ENCODE measurements at places on chromosomes 12 and 14.

DNA sequence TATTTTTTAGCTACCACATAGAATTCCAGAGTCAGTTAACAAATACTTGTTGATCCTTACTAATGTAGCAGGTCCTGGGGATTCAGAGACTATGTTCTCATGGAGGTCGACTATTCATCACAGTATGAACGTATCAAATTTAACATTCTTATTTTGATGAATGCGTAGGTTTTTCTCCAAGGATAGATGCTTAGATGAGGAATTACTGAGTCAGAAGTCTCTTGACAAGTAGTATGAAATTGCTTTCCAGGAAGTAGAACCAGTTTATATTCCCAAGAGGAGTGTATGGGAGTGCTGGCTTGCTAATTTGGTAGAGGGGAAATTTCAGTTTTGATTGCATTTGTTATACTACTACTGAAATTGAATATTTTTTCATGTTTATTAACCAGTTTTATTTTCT, 42.8 kb upstream of the CRADD start:
- no peak for DNase-seq

GRCh38 chr12:513446-513845, 53.7 kb downstream of the B4GALNT3 start:
- DNase-seq: no peak

GRCh38 chr12:71947645-71948105, 9.0 kb downstream of the TPH2 start:
- DNase-seq: no peak

DNA sequence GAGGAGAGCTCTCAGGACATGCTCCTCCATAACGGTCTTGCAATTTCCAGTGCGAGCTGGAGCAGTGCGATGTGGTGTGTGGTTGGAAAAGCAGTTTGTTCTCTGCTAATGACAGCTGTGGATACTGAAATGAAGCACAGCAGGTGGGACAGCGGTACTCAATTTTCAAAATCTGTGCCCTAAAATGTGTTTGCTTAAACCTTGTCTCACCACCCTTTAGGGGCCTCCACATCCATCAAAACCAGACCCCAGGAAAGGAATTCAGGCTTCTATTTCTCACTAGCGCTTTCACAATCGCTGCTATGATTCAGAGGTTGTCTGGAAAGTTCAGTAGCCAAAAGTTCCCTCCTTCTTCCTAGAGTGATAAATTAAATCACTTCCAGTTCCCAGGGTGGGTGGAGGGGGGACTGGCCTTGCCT, 440.8 kb downstream of the EGLN3 start:
- DNase-seq: no peak

- DNase-seq: no peak
These were observed 142.5 kb upstream of the C14orf180 start for GRCh38 chr14:104436741-104437701.

DNA sequence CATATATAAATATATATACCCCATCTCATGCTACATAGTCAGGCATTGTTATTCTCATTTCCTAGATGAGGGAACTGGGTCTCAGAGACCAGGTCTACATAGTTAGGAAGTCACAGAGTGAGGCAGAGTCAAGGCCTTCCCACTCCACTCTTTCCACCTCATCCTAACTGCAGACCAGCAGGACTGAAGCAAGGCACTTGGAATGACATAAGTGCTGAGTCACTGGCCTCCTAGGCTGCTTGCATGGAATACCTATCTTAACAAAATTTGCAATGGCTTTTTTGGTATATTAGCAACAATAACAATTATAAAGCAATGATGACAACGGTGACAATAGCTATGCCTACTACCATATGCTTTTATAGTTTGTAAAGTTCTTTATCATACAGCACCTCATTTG, 5.4 kb upstream of the ANO4 start:
- no peak for DNase-seq

GRCh38 chr14:85702997-85703396, 173.1 kb downstream of the FLRT2 start:
- no peak for DNase-seq

- DNase-seq: no peak
These were observed 239.7 kb upstream of the PPFIA2 start for GRCh38 chr12:81998761-81999378.

DNA sequence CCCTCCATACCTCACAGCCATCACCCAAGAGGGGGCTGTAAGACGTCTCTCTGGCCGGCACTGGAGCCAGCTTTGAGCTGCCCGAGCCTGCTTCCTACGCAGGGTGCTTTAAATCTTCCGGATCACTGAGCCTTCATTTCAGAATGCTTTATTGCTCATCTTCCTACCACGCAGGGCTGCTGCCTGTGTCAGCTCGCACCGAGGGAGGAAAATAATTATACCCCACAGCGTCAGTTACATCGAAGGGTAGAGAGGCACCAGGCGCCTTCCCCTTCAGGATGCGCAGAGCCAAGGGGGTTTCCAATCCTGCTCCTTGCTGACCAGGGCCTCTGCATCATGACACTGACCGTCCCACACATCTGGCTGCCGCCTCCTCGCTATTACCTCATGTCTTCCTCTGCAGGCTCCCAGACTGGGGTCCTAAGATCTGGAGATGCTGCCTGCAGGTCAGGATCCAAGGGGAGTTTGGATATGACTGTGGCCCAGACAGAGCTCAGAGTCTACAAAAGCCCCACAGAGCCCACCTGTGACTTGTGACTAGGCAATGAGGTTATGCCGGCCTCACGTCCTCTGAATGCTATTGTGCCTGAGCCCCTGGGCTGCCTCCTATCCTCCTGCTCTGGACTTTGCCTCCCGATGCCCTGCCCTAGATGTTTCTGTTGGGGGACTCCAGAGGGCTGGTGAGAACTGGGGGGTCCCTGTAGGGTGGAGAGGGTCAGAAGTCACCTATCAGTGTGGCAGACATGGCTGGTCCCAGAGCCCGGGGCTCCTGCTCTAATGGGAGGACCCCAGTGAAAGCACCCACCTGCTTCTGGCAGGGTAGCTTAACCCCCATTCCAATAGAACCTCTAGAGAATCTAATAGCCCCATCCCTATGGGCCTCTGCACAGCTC, 220.3 kb upstream of the RTL1 start:
- no peak for DNase-seq

DNA sequence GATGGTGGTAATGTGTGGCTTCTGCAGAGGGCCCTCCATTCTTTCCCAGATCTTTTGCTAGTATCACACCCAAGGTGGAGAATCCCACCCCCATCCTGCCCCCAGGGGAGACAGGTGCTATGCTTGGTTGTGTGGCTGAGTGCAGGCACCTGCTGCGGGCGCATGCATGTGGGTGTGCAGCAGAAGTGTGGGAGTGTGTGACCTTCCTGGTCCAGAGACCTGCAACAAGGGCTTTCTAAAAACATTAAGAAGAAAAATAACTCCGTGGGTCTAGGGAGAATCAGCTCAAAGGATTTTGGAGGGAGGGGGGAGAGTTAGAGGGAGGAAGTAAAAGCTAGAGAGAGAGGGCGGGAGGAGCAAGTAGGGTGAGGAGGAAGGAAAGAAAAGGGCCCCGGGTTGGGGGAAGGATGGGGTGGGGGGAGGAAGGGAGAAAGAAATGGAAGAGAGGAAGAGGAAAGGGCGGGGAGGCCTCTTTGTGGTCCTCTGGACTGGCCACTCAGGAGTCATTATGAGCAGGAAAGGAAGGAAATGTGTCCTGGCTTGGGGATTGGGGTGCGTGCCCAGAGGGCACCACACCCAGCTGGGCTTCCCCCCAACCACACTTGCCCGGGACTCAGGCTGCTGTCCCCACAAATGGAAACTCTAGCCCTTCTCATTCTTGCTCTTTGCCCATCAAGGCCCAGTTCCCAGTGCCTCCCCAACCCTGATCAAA, 3.1 kb upstream of the FIGNL2 start:
- DNase-seq: peak; percentile 44

DNA sequence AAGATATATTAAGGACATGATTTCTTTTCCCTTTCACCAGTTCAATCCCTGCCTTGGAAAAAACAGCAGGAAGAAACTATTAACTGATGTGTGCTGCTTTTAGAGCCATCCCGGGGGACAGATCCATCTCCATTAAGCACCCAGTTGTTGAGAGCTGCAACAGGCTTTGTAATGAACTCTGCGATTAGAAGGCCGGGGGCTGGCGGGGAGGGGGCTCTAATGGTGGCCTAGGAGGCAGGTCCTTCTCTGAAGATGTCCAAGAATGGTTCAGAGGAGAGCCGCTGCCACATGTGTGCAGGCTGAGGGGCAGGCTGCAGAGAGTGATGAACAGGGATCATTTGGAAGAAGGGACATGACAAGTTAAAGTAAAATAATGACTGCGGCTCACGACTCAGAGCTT, 67.8 kb downstream of the GALNT8 start:
- no peak for DNase-seq

GRCh38 chr12:118345355-118345754, 27.4 kb downstream of the TAOK3 start:
- DNase-seq: no peak

DNA sequence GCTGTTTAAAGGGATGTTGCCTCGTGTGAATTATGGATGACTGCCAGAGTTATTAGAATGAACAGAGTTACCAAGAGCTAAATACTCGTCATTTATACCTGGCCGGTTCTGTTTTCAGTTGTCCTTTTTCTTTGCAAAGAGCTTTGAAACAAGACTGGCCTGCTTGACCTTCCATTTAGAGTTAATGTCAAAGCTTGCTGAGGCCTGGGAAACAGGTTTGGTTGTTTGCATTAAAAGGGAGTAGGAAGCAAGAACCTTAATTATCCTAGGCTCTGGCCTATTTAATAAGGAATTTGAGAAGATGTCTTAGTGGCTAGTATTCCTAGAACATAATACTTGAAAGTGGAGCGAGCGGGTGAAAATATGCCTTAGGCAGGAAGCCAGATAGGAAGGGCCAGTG, 233.3 kb downstream of the CACNA1C start:
- DNase-seq: no peak

DNA sequence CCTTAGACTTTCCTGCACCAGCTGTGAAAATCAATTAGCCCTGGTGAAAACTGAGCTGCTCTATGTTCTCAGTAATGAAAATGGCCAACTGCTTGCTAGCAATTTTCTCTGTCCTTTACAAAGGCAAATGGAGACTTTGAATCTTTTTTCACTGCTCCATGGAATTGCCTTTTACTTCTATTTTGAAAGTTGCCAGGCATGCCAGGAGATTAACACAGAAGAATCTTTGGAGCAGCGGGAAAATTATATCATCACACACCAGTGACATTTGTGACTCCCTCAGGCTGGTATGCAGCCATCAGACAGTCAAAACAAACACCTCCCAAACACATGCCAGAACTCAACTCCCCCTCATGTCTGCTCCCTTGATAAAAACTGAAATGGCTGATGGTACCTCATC, 872.0 kb upstream of the FLRT2 start:
- DNase-seq: no peak

- no peak for DNase-seq
These were observed 63.1 kb upstream of the CNOT2 start for GRCh38 chr12:70180130-70180529.

DNA sequence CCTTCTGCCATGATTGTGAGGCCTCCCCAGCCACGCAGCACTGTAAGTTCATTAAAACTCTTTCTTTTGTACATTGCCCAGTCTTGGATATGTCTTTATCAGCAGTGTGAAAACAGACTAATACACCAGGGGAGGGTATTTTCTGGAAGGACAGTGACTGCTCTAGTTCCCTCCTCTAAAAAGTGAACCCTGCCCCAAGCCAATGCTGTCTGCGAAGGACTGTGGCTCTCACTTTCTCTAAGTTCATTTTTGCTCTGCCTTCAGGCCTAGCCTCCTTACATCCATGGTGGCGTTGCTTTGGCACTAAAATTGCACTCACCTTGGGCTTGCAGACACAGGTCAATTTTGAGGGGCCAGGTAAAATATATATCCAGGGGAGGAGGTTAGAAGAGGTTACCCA, 323.0 kb downstream of the VRK1 start:
- no peak for DNase-seq

- DNase-seq: no peak
These were observed 11.7 kb downstream of the EPS8 start for GRCh38 chr12:15777355-15778012.

- no peak for DNase-seq
These were observed 35.3 kb downstream of the PROX2 start for GRCh38 chr14:74840603-74841030.

DNA sequence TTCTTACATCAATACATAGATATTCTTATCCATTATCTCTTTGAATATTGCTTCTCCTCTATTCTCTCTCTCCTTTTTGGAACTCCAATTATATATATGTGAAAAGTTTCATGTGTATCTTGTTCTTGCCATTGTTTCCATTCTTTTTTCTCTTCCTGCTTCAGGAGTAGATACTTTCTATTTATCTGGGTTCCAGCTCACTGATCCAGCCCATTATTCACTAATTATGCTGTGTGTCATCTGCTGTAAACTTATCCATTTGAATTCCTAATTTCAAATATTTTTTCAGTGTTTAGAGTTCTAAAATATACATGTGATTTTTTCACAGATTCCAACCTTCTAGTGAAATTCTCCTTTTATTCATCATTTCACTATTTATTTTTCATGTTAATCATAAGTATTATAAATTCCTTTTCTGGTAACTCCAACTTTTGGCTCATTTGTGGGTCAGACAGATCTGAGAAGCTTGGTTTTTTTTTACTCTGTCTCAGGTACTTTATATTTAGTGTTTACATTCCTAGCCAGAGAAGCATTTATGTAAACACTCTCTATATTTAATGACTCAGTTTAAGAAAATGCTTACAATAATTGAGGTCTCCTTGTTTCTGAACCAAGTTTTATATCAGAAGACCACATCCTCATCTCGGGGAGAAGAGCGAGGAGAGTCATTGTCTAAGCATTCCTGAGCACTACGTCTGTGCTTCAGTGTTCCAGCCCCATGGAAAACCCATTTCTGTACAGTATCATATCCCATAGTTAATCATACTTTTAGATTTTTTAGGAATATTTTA, 15.9 kb upstream of the AMIGO2 start:
- no peak for DNase-seq

DNA sequence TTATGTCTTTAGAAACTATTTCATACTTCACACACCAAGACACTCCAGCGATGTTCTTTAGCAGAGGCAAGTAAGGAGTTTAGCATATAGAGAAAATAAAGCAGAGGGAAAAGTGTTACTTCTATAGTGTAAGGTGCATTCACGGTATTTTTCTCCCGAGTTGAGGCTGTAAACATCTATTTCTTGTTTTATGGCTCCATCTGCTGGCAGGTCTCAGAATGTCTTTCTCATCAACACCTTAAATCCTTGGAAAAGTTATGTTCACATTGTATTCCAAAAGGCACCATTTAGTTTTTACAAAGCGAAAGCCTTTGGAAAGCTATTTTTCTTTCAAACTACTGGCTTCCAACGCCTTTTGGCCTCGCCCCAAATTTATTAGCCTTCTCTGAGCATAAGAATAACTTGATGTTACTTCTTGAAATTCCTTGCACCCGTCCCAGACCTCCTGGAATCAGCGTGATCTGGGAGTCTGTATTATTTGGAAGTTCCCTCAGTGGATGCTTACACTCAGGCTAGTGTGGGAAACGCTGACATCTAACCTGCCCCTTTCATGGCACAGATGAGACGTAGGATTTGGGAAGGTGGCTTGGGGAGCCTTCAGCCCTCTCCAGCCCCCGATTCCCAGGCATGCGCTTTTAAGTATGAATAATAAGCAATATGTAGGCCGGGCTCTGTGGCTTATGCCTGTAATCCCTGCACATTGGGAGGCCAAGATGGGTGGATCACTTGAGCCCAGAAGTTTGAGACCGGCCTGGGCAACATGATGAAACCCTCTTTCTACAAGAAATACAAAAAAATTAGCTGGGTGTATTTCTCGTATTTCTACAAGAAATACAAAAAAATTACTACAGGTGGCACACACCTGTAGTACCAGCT, 1.9 kb upstream of the PIWIL1 start:
- DNase-seq: peak; percentile 41
